Neuronal stem cell (in vitro differentiated cells): ENCODE measurements at places on chromosomes 2 and 18.

- DNase-seq, result no peak
These were observed 889 bp downstream of the ANKRD29 start for GRCh38 chr18:23661735-23662308.

- peak; percentile 56 for DNase-seq
These were observed 1.8 kb downstream of the DCC start for GRCh38 chr18:52341608-52342381.

DNA sequence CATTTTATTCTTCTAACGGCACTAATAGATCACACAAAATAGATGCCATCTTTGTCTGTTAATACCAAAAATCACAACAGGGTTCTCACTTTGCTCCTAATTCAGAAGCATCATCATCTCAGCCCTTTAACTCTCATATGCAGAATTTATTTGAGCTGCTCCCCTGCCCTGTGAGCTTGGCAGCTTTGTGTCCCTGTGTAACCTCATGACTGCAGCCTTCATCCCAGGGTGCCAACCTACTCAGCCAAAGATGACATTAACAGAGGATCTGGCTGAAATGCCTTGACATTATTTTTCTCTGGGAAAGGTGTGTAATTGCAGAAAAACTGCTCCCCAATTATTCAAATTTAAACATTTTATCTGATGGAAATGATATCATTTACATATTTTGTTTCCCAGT, 319.4 kb downstream of the NRXN1 start:
- no peak for DNase-seq

DNA sequence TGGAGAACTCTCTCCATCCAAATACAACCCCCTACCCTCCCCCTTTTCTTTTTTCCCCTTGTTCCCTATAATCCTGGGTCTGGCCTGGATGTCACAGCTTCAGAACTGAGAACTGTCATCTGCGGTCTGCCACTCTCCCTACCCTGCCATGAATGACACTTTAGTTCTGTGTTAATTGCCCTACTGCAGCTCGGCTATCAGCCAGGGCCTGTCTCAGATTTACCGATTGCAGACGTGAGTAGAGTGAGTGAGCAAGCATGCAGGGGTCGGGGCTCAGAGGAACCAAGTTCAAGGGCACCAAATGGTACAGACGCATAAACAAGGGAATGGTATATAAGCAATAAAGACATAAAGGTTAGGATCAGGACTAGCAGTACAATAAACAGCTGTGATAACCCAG, 967.8 kb downstream of the BCL11A start:
- peak; percentile 8 for DNase-seq

DNA sequence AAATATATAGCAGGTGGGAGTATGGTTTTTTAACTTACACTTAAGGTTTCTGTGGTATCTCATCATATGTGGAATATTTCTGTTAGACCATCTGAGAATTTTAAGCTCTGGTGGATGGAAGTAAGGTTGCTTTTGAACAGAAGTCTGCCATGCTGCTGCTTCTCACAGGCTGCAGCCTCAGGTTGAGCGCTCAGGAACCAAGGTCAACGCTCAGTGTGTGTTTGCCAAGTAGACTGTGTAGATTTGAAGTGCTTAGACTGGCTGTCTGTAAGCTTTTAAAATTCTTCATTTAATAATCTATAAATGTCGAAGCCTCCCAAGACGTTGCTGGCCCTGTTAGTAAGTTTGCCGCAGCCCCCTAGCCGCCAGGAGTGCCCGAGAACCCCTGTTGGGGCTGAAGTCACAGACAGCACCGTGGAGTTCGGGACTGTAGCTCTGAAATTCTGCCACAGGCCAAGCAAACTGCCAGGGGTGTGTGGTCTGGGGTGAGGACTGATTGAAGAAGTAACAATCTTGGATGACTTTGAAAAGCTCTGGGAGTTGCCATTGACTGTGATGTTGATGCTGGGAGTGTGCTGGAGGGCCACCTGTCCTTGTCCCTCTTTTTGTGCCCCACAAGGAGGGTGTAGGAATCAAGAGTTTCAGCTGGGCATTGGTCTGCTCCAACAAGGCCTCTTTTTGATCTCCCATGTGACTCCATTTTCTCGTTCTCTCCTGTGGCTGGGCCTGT, 26.9 kb downstream of the INPP4A start:
- no peak for DNase-seq

GRCh38 chr18:60469387-60470100, 97.0 kb upstream of the MC4R start:
- DNase-seq, result no peak

- DNase-seq, result no peak
These were observed 246.4 kb upstream of the RAB12 start for GRCh38 chr18:8362863-8363262.

- DNase-seq, result no peak
These were observed 10.3 kb downstream of the SLC14A2 start for GRCh38 chr18:45625596-45625995.

DNA sequence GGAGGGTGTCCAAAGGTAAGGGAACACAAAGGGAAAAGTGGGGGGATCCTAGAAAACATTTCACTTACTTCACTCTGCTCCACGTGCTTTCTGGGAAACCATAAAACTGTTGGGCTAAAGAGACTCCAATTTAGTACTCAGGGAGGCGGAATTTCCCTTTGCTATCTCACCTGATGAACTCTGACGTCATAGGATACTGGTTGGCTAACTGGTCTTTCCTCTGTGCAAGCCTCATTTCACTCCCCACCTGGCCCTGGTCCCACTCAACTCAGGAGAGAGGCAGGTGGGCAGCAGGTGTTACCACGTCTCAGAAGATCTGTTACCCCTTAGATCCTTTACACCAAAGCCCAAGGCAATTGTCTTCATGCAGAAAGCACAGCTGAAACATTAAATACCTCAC, 51.8 kb upstream of the PMAIP1 start:
- DNase-seq, result no peak

DNA sequence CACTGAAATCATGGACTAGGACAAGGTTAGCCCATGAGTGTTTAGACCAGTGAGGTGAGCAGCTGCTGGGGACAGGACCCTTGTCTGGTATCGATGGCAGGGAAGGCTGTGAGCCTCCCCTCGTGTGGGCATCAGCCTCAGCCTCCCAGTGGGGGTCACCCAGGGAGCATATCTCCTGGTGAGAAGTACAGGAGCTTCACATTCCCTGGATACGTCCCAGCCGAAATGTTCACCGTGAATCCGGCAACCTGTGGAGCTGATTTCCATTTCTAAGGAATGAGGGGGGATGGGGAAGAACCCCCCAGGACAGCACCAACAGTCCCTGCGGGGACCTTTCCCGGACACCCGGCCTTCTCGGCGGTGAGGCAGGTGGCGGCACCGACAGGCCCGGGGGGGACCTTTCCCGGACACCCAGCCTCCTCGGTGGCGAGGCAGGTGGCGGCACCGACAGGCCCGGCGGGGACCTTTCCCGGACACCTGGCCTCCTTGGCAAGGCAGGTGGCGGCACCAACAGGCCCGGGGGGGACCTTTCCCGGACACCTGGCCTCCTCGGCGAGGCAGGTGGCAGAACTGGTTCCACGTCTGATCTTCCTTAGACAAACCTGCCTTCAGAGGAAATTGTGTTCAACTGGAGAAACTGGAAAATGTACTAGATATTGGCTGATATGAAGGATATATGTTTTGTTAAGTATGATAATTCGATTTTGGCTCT, 21.2 kb downstream of the RTP5 start:
- no peak for DNase-seq

DNA sequence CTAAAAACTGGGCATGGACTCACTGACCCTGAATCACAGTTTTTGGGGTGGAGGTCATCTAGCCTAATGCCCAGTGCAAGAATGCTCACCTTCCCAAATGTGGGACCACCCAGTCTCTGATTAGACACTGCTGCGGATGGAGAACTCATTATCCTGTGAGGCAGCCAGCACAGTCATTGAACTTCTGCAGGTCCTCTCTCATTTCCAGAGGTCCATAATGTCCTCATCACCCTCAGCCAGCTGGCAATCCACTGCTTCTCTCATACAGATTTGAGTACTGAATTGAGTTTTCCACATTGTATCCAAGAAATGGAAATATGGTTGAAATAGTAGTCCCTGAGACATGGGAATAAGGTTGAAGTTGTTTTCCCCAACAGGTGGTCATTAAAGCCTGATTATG, 5.0 kb upstream of the MYO5B start:
- no peak for DNase-seq

DNA sequence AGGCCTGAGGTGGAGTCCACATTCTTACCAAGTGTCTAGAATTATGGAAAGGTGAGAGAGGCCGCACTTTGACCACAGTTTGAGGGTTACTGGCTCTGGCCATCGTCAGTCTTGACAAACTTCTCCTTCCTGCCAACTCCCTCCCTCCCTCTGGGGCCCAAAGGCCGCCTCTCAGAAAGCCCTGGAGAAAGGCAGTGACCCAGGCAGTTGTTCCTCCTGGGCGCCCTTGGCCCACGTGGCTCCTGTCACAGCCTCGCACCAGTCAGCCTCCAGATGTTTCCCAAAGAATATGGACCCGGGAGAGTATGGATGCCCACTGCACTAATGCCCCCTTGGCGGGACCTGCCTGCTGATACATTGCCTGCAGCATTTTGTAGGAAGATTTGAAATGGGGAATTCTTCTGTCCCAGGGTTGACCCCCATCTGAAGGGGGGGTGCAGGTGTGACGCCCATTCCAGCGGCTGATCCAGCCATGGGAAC, 61.7 kb downstream of the ASB1 start:
- DNase-seq, result no peak

- no peak for DNase-seq
These were observed 50.7 kb downstream of the MYO7B start for GRCh38 chr2:127586136-127586535.

- no peak for DNase-seq
These were observed 27.9 kb downstream of the WDR33 start for GRCh38 chr2:127783101-127783500.

GRCh38 chr2:204177977-204178522, 241.5 kb downstream of the ICOS start:
- peak; percentile 35 for DNase-seq

- DNase-seq, result peak; percentile 94
These were observed 3.5 kb downstream of the CDK5R2 start for GRCh38 chr2:218962859-218963492.

DNA sequence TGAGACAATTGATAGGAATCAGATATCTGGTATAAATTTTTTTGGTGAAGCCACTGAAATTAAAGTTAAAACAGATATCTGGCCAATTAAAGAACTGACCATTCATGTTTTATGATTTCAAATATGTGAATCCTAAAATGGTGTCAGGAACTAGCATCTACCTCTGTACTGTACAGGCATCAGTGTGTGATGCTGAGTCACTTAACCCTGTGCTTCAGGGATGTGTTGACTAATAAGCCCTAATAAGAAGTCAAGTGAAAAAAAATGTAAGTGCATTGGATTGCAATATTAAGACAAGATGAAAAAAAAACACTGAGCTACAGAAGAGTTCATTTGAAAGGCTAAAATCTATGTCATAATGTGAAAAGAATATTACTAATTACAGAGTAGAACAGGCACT, 9.1 kb upstream of the UNC80 start:
- DNase-seq, result no peak

DNA sequence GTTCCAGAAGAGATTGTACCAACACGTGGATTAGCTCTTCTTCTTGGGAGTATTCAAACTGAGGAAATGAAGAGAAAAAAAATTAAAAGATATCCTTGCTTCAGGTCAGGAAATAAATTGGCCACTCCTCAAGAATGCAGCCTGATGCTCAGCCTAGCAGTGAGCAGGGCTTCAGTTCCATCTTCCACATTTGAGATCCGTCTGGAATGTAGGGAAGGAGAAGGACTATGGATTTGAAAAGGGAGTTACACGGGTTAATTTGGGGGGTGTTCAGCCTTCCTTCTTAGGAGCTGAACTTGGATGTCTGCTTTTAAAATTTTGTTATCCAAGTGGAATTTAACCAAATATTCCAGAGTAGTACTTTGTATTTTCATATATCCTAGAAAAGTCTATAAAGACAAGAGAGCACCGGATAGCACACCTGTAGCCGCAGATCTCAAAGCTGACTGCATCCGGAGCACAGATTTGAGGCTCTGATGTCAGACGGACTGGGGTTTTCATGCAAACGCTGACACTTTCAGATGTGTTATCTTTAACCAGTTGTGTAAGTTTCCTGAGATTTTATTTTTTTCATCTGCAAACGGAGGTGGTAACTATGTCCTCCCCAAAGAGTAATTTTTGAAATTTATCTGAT, 99.3 kb downstream of the COPS8 start:
- no peak for DNase-seq

- no peak for DNase-seq
These were observed 34.3 kb upstream of the GPD2 start for GRCh38 chr2:156401861-156402260.

GRCh38 chr2:64376926-64377325, 77.0 kb upstream of the LGALSL start:
- no peak for DNase-seq

DNA sequence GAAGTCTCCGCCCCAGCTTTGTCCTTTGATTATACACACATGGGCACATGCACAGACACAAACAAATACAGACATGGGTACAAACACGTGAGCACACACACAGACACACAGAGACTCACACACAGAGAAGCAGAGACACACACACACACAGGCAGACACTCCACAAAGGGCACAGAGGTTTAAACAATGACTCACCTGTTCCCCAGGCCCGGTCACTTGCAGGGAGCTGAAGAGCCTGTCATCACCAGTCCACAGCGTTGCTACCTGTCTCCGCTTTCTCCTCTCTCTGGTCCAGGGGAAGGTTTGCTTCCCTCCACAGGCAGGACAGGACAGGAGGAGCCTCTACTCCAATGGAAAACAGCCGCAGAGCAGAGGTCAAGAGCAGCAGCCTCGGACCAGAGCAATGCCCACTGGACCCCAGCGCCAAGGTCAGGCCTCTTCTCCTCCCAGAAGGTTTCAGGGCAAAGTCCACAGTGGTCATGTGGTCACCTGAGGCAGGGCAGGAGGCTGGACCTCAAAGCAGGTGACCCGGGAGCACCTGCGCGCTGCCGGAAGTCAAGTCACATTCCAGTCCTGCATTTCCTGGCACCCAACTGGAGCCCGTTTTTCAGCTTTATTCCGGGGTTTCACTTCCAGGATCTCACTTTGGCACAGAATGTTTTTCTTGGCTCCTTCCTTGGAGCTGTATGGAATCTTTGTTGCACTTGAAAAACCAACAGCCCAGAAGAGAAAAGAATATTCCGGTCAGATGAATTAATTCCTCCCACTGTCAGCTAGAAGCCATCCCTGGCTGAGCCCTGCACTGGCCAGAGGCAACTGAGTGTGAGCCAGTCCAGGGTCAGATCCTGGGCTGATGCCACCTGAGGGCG, at the start of gene RAB17:
Gene RAB17 (minus strand): TSS at position 463 of the 869 bp plus-strand sequence. CDS start 4,580 bp downstream, outside the sequence.
- no peak for DNase-seq

GRCh38 chr2:68248361-68248760, 4.0 kb downstream of the PPP3R1 start:
- DNase-seq, result no peak
